ENCODE measurements at places on chromosomes 16 and 17. TPM values are rescaled to one million over a fixed set of nuclear protein-coding genes. Genes with fewer than 3 reads are reported as not detected.

GRCh38 chr17:76080768-76081287 lies 1.8 kb downstream of the ZACN start:
- DNase-seq, result no peak

GRCh38 chr17:55709984-55710383 lies 12.7 kb downstream of the TMEM100 start:
- DNase-seq, result no peak

GRCh38 chr16:398561-399339 lies 1.8 kb downstream of the NME4 start:
- DNase-seq, result no peak

DNA sequence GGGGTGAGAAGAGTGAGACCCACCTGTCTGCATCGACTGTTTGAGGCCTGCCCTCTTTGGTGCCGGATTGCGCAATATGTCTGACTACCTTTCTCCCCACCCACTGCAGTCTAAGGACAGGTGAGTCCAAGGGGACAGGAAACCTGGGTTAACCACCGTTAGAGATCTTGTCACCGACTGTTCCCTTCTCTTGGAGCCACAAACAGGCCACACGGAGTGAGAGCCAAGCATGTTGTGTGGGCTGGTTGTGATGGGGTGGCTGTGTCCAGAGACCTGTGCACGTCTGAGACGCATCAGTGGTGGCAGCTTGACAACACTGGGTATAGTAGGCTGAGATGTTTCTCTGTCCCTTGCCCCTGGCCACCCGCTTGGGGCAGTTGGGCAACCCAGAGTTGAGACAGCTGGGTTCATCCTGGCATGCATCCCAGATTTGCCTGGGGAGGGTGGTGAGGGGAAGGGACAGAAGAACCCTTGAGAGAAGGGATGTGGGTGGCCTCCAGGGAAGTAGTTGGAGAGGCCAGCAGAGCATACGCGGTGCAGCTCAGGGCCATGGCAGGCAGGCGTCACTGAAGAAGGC lies 21.4 kb downstream of the MPRIP start:
- DNase-seq, result peak; percentile 90

- DNase-seq, result no peak
These were observed 3.2 kb upstream of the CRHR1 start for GRCh38 chr17:45780921-45781320.

DNA sequence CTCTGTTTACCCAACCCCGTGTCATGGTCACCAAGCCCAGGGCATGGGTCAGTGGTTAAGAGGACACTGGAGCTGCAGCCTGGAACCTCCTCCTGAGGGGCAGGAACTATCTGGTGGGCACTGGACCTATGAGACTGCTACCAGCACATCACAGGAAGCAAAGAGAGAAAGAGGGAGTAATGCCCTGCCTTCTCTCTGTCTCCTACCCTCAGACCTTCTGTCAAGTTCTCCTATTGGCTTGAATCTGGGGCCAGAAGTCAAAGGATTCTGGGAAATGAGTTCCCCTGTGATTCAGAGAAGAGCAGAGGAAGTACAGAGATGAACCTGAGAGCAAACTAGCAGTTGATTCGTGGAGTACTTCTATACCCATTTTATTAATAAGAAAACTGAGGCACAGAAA lies 123.0 kb upstream of the GNAO1 start:
- DNase-seq, result no peak

GRCh38 chr17:56870081-56870651 lies 36.2 kb downstream of the DGKE start:
- DNase-seq, result no peak

DNA sequence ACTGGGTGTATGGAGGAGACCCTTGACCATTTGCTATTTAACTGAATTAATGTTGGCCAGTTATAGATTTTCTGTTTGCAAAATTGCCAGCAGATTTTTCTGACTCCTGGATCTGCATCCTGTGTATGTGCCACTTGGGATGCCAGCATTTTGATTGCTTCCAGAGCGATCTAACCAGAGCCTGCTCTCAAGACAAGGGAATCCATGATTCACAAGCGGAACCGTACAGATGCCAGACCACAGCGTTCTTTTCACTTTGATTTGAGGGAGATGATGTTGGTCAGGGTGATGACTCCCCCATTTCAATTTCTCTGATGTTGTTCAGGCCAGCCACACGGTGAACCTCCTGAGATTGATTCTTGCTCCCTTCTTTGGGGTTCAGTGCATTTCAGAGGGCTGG lies 228.7 kb downstream of the CDH13 start:
- DNase-seq, result no peak

- no peak for DNase-seq
These were observed 3.5 kb downstream of the LIMD2 start for GRCh38 chr17:63696381-63696961.

DNA sequence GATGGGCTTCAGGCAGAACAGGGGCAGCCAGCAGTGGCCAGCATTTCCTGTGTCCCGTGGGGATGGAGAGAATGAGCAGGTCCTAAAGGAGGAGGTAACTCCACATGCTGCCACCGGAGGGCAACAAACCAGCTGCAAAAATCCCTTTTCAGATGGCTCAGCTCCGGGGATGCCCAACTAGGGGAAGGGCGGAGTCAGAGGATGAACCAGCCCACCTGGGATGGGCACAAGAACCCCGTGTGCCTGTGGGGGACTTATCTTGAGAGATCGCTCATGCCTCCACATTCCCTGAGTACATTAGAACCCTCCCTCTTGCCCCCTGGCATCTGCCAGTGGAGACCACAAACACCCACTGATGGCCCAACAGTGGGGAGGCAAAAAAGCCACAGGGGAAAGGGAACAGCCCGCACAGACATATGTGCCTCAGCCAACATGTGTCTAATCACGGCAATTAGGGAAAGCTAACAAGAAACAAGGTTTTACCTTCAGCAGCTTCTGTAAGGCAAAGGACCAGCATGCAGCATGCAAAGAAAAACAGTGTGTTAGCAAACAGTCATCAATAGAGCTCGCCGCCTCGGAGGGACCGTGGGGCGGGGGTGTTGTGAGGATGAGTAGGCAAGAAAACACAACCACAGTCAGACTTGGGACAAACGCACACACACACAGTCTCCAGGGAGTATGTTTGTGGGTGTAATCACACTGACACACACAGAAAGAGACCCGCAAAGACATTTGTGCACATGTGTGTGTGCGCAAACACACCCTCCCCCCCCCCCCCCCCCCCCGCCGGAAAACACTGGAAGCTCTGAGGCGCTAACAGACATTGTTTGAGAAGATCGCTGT lies 64.0 kb downstream of the MYO18A start:
- no peak for DNase-seq

DNA sequence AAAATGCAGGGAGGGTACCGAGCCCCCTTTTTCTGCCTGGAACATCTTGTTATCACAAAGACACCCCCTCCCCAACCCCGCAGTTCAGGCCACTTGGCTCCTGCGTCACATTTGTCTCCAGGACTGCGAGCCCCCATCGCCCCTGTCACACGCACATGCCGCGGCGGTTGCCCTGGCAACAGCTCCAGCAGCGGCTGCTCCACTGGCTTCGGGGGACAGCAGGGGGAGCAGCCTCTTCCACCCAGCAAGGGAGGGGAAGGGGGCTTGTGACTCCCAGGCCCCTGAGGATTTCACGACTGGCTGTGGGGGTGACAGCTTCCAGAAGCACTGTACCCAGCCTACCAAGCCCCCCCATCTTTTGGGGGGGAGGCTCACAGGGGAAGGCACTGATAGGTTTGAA lies 2.6 kb downstream of the BAIAP3 start:
- DNase-seq, result no peak

Gene FHOD1
- 5.9 TPM for total RNA-seq

Gene FBXL20
- 9.0 TPM for total RNA-seq

Gene PPP1R1B
- 0.60 TPM for total RNA-seq

Gene SLC38A8
- total RNA-seq, result not detected

All from left lobe of liver (tissue), 2 donors.